ENCODE measurements at places on chromosomes 3 and 15. TPM values are rescaled to one million over a fixed set of nuclear protein-coding genes. Genes with fewer than 3 reads are reported as not detected.

Gene HHATL
- 70.3 TPM for polyA plus RNA-seq

Gene CFAP100
- 0.58 TPM for polyA plus RNA-seq

Gene IGSF11
- 0.86 TPM for polyA plus RNA-seq

Gene ZBTB47
- polyA plus RNA-seq = 37.8 TPM

Gene DPPA4
- 0.94 TPM for polyA plus RNA-seq

DNA sequence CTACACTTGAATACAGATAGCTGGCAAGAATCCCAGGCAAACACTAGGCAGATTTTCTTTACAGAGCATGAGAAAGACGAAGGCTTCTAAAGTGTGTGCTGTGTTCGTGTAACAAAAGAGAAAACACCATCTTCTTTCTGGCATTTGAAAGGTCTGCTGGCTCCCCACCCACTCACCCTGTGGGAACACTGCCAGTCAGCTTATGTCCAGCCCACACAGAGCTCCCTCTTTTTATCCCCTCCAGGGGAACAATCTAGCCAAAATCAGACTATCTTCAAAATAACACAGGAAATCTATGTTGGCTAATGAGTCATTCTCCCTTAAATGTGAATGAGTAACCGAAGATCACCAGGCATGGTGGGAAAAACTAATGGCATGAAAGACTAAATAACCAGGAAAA lies 45.6 kb upstream of the PAQR5 start:
- no peak for DNase-seq

DNA sequence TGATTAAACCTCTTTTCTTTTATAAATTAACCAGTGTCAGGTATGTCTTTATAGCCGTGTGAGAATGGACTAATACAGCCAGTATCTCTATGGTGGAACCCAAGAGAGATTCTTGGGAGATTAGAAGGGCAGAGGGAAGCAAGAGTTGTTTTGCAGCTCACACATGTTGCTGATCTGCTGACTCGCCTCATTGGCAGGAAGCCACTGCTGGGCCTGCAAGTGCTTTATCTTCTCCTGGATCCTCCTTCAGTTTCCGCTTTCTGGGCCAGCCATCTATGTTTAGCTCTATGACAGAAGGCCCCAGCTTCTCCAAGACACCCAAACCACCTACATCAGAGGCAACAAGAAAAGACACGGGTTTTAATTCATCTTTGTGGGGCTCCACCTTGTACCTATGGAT lies 23.4 kb upstream of the GALNT15 start:
- DNase-seq = no peak

DNA sequence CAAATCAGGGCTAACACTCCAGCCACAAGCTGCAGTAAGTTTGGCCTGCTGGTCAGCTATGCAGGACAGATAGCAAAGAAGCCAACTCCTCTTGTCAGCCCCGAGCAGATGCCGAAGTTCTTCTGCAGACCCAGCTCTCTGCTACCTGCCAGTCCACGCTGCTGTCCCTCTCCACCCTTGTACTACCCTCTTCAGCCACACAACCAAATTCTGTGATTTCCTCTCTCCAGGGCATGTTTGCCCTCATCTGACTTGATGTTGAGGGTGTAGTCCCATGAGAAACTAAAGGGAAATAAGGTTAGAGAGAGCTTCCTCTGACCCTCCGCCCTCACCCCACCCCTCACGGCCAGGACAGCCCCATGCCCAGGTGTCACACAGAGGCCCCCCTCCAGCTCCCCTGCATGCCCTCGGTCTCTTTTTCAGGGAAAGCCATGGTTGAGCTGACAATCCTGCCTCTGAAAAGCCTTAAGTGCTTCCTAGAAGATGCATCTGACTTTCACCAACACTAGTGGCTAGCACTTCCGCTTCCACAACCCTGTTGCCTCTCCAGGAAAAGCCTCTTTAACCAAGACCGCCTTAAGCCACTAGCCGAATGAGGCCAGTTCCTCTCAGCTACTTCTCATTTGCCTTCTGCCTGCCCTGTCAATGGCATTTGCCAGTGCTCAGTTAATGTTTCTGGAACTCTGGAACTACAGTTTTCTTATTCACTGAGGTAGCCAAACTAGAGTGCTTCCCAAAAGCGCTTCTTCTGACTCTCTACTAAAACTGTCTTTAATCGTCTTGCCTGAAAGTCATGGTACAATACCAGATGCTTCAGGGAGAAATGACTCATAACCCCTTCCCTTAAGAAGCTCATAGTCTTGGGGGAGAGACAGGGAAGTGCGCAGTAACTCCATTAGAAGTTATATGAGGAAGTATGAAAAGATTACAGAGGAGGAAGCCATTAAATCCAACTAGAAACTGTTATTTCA lies 300.4 kb upstream of the STT3B start:
- DNase-seq = peak; percentile 23

DNA sequence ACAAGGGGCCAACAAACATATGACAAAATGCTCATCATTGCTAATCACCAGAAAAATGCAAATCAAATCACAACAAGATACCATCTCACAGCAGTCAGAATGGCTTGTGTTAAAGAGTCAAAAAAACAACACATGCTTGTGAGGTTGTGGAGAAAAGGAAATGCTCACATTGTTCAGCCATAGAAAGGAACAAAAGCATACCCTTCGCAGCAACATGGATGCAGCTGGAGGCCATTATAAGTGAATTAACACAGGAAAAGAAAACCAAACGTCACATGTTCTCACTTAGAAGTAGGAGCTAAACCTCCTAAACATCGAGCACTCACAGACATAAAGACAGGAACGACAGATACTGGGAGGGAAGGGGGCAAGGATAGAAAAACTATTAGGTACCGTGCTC lies 678.4 kb upstream of the GRM7 start:
- DNase-seq = no peak

DNA sequence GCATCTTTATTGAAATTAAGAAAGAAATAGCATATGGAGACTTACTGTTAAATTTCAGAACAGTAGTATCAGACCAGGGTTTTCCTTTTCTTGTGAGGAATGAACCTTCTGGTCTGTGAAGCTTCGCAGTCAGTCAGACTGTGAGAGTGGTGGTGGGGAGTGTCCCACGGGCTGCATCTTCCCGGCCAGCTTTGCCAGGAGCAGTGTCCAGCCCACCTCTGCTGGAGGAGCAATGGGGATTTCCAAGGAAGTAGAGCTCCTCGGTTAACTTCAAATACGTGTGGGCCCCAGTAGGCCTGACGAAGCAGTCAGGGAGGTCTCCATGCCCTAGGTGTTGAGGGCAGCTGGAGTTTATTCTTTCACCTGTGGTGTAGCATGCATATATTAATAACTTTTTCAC lies 40.9 kb upstream of the FBXL22 start:
- DNase-seq = no peak

DNA sequence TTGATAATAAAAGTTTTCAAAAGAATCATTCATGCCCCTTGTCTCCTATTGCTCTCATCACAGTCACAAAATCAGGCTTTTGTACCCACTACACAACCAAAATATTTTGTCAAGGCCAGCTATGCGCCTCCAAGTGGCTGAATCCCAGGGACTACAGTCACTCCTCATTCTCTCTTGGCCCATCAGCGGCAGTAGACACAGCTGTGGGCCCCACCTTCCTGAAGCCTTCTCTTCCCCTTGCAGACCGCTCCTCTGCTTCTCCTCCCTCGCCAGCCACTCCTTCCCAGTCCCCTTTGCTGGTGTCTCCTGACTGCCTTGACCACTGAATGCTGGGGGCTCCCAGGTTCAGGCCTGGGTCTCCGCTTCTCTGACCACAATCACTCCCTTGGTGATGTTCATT lies 52.1 kb downstream of the LSM3 start:
- DNase-seq = no peak

GRCh38 chr3:13621381-13622221 lies 72.7 kb downstream of the FBLN2 start:
- DNase-seq = peak; percentile 27

DNA sequence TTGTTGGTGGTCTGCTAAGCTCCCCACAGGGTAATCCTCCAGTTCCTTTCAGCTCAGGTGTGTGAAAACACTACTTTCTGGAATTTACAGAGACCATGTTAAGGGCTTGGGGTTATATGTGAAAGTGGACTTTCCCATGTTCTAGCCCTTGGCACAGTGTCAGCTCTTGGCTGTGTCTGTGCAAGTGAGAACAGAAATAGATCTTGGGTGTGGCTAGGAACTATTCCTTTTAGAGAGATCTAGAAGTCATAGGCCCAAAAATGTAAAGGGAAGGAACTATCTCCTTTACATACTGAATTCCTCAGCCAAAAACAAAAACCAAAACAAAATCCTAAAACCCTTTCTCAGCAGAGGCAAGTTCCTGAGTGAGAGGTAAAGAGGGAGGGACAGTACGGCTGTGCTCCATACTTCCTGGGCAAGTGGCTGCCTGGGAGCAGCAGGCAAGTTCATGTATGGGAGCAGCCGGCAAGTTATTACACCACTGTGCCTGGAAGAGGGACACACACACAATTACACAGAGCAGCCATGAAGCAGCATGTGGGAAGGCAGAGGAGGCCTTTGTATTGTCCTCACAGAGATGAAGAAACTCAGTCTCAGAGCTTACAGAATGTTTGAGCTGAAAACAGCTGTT lies 19.9 kb upstream of the C3orf62 start:
- peak; percentile 50 for DNase-seq

GRCh38 chr15:92921215-92922131 lies 21.3 kb downstream of the CHD2 start:
- no peak for DNase-seq

DNA sequence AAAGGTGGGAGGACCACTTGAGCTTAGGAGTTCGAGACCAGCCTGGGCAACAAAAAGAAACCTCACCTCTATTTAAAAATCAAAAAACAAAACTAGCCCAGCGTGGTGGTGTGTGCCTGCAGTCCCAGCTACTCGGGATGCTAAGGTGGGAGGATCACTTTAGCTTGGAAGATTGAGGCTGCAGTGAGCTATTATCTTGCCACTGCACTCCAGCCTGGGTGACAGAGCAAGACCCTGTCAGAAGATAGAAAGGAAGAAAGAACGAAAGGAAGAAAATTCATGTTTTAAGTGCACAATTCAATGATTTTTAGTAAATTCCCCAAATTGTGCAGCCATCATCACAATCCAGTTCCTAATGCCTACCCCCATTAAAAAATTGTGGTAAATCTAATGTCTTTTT lies 7.8 kb downstream of the FSD2 start:
- DNase-seq = no peak

DNA sequence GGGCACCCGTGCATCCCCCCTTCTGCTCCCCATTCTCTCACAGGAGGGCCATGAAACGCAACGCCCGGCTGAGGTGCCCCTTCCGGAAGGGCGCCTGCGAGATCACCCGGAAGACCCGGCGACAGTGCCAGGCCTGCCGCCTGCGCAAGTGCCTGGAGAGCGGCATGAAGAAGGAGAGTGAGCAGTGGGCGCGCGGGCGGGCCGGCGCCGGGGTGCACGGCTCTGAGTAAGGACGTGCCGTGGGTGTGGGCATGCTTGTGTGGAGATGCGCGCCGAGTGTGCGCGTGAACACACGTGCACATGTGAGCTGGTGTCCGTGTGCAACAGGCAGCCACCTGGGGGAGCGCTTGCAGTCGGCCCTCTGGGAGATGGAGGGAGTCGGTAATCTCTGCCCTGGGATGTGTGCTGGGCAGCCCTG lies 28.1 kb downstream of the NR1I2 start:
- DNase-seq = peak; percentile 19

DNA sequence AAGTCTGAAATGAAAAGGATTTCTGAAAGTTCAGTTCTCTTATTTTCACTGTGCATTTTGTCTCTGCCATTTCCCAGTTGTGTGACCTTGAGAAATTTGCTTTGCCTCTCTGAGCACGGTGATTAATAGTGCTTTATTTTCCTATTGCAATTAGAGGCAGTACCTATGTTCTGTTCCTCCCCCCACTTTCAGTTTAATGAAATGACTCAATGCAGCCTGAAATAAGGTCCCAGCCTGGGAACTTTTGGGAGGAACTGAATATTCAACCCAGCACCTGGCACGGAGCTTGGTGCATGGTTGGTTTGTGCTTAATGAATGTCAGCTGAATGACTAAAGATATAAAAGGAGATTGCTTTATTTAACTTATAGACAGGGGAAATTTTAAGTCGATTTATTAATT lies 352.6 kb downstream of the PDCD6IP start:
- DNase-seq = no peak

DNA sequence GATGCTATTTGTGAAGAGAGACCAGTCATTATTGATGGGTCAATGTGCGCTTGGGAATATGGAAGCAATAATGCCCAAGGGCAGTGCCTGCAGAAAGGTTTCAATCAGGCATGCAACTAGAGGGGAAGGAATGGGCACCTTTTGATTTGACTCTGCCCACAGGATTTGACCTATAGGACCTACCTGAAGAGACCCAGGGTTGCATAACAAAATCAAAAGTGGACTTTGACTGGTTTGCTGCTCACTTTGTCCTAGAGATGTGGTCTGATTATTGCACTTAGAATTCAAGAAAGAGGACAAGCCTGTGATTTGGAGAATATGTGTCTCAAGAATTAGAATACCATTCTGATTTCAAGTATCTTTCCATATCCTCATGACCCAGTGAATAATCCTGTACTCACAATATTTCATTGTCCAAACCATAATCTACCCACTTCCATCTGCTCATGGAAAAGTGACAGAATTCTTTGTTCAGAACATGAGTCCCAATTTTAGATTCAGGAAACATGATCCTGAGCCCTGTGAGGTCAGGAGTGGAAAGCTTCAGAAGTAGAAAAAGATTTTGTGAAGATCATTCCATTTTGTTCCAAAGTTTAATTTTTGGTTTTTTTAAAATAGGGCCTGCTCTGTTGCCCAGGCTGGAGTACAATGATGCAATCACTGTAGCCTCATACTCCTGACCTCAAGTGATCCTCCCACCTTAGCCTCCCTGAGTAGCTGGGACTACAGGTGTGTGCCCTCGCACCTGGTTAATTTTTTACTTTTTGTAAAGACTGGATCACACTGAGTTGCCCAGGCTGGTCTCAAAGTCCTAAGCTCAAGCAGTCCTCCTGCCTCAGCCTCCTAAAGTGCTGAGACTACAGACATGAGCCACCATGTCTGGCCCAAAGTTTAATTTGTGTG lies 151.3 kb upstream of the NR2E3 start:
- no peak for DNase-seq

- DNase-seq = no peak
These were observed 2.8 kb downstream of the CHD2 start for GRCh38 chr15:92902737-92903593.
